ENCODE measurements at places on chromosomes 1 and 21.

- no peak for DNase-seq
These were observed 184.8 kb downstream of the BRINP2 start for GRCh38 chr1:177355575-177355974.

- no peak for DNase-seq
These were observed 1535.7 kb downstream of the BRINP3 start for GRCh38 chr1:188941986-188942385.

- DNase-seq, result no peak
These were observed 6.4 kb downstream of the SMAP2 start for GRCh38 chr1:40379785-40380452.

- no peak for DNase-seq
These were observed 25.0 kb upstream of the ZNF436 start for GRCh38 chr1:23394684-23395083.

DNA sequence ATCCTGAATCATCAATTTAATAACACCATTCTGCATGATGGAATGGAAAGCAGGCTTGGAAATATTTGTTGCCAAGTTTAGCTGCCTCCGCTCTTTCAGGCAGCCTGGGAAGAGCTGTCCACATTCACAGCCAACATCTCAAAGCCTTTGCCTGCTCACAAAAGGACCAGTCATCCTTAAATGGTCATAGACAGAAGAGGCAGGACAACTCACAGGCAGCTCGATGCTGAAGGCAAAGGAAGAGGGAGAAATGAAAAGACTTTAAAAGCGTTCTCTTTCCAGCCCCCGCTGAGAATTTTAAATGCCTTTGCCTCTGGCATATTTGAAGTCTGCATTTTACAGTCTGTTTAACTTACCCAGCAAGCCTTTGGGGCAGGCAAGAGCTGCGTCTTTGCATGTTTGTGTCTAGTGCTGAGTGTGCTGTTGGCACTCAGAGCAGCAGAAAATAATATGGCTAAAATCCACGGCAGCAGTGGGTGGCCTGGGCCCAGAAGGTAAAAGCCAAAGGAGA, 68.9 kb downstream of the NMNAT2 start:
- DNase-seq, result no peak

GRCh38 chr1:167371030-167371429, 147.3 kb downstream of the CD247 start:
- DNase-seq, result no peak

DNA sequence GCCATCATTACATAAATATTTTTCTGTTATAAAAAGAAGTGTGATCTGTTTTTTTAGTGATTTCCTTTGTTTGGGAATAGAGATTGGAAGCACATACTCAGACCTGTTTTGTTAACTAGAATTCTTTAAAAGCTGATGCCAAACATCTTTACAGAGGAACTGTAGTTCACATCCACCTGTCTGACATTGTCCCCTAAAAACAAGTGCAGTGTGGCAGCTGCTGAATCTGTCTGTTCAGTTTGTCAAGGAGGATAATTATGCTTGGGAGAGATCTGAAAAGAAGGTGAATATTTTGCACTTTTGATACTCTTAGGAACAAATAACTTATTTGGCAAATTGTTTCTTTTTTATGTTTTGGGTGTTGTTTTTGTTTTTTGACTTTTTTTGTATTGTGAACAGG, 13.6 kb downstream of the AGMAT start:
- DNase-seq, result no peak

DNA sequence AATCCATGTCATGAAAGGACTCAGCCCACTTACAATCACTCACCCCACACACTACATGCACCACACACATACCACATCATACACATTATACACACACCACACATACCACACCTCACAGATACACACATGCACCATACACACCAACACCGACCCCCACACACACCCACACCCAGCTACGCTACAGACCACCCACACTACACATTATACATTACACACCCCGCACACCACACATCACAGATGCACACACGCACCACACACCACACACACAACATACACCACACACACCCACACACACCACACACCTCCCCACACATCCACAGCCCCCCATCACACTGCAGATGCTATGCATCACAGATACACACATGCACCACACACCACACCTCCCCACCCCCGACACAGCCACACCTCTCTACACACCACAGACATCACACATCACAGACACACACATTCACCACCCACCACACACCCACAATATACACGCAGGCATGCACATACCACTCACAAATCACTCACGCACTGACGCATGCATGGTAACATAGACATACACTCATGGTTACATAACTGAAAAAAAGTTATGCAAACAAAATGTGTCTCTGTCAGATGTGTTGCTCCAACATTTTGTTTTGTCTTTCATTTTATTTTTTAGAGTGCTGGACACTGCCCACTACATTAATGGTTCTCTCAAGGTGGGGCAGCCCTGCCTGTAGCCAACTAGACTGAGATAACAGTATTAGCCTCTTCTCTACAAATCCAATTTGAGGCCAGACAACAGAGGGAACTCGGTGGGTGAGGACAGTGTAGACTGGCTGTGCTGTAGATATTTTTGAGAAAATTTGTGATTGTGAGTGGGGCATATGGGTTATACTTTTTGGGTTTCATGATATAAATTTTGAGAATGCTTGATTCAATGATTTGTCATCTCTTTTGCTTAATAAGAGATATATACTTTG, 15.2 kb upstream of the PGBD2 start:
- DNase-seq, result no peak

DNA sequence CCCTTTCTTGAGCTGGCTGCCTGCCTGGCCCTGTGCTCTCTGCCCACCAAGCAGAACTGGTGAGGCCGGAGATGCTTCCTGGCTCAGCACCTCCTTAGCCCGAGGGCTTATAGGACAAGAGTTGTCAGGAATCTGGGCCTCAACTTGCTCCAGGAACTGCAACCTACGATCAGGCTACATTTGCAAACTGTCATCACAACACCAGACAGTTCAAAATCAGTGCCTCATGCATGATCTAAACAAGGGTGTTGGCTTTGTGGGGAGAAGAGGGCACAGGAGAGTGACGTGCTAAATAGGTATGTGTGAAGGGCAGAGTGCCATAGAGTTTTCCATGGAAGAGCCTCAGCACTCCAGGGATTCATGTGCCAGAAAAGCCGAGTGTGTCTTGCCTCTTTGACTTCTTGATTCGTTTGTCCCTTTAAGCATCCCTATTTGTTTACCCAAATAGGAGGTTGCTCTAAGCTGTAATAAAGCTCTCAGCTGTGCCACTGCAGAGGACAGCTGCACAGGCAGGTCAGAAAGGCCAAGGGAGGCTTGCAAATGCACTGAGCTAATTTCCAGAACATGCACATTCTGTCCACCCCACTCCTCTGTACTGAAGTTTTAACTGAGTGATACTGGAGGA, 30.2 kb upstream of the NEK2 start:
- DNase-seq, result no peak

Data from stimulated activated CD4-positive, alpha-beta T cell treated with anti-CD3 and anti-CD28 coated beads, TNF-alpha, amount 100 ng/mL, for 4 hours (primary cell).